SJCRH30 (cell line): ENCODE measurements at places on chromosomes 6 and 20. TPM values are rescaled to one million over a fixed set of nuclear protein-coding genes. Genes with fewer than 3 reads are reported as not detected.

The ZNF165 gene
- total RNA-seq: 0.53 and 0.68 TPM in 2 replicates

The ANGPT4 gene
- not detected in 2 replicates for total RNA-seq

The LRP11 gene
- total RNA-seq: 32.4 and 32.8 TPM in 2 replicates

The PI3 gene
- not detected in 2 replicates for total RNA-seq

The APCDD1L gene
- 0.05 TPM in 1 of 2 replicates, not detected in the other for total RNA-seq

The TMEM14C gene
- 92.3 and 97.2 TPM in 2 replicates for total RNA-seq

The PGBD1 gene
- total RNA-seq: 9.7 and 11.2 TPM in 2 replicates

The NOX3 gene
- total RNA-seq: not detected in 2 replicates

- no peak for DNase-seq
Observed at GRCh38 chr20:17377231-17377630, 150.4 kb downstream of the PCSK2 start.

- no peak for DNase-seq
Observed at GRCh38 chr6:132814716-132815570, 574 bp downstream of the RPS12 start.

DNA sequence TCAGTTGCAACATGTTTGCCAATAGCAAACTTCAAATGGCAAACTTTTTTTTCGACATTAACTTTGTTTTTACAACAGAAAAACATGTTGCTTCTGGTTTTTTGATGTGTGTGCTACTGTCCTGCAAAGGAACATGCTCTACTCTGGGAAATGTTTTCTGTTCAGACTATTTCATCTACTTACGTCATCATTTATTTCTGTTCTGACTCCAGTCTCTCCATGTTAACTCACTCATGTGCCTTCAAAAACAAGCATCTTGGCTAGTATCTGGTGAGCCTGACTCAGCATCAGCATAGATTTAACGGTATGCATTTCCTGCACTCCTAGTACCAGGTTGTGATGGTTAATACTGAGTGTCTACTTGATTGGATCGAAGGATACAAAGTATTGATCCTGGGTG lies 36.1 kb upstream of the MAP7 start:
- DNase-seq: no peak

DNA sequence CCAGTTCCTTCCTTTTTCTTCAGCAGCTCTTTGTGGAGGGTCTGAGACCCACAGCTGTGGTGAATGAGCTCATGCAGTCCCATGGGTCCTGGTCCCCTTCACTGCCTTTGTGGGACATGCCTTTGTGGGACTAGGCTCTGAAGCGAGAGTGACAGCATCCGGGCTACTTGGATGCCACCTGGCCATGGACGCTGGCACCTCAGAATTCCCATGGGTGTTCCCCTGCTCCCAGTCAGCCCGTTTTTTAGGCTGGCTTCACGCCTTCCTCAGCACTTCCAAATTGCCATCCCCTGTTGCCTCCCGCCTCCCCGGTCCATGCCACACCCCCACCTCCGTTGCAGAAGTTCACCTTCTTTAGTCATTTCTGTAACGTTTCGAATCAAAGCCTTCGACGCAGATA lies 45.1 kb downstream of the RAMACL start:
- no peak for DNase-seq

DNA sequence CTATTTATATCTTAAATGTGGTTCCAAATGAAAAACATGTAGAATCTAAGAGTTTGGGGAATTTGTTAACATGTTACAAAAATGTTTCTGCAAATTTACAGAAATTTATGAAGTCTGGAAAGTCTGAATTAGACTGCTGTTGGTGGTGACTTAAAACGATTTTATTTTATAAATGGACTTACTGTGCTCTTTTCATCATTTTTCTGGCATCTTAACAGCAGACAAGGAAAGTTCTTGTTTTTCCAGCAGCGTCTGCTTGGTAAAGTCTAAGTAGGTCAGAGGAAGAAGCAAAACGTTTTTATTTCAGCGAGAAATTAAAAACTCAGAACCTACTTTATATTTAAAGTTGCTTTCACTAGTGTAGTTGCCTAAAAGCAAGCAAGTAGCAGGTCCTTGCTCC lies 48.6 kb upstream of the COL9A1 start:
- DNase-seq: no peak

GRCh38 chr6:40347571-40348011 lies 239.6 kb downstream of the LRFN2 start:
- DNase-seq: no peak

GRCh38 chr20:60203451-60203850 lies 245.2 kb downstream of the CDH26 start:
- no peak for DNase-seq

DNA sequence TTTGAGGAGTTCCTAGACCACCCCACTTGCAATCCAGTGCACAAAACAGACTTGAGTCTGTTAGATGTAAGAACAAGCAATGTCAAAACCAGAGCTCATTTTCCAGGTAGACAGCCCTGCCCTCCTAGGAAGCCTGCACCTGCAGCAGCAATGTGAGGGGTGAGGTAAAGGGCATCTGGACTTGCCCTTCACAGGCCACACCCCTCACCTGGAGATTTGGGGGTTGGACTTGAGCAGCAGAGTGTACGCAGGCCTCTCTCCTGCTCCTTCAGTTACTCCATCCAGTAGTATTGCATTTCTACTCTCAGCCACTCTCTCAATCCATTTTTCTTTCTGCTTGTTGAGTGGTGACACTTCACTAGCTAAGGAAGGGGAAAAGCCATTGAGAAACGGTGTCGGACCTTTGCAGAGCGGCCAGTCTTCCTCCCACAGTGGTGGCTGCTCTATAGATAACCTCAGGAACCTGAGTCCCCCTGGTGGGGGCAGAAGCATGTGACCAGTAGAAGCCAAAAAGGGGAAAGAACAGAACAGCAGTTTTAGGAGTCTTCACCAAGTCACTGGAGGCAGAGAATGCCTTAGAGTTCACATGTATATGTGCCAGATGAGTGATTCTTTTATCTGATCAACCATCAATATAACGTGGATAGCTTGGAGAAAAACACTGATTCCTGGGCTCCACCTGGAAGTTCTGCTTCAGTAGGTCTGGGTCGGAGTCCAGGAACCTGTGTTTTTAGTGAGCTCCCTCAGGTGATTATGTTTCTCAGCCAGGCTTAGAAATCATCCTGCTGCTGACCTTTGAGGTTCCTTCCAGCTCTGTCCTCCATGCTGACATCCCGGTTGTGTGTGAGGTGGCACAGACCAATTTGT lies 28.0 kb downstream of the ARFGEF2 start:
- peak; percentile 28 for DNase-seq

GRCh38 chr20:38049800-38050199 lies 16.3 kb downstream of the RPRD1B start:
- no peak for DNase-seq

- DNase-seq: no peak
Observed at GRCh38 chr6:43739642-43740091, 30.3 kb upstream of the VEGFA start.
